Globus pallidus (tissue), 1 donor: ENCODE measurements at places on chromosomes 4 and X.

DNA sequence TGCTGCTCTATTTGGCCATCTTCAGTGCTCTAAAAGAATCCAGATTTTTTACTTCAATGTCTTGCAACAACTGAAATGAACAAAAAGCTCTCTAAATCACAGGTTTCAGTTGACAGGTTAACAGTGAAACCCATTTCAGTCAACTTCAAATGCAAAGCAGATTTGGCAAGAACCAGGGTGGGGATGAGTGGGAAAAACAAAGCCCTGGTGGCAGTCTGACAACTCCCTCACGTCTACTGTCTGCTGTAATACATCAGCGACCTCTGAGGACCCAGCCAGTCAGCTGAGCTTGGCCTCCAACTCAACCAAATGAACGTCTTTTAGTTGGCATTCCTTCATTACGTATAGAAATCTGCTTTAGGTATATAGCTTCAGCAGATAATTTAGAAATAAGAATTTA is 95.8 kb downstream of the COL25A1 start:
- no peak for DNase-seq

DNA sequence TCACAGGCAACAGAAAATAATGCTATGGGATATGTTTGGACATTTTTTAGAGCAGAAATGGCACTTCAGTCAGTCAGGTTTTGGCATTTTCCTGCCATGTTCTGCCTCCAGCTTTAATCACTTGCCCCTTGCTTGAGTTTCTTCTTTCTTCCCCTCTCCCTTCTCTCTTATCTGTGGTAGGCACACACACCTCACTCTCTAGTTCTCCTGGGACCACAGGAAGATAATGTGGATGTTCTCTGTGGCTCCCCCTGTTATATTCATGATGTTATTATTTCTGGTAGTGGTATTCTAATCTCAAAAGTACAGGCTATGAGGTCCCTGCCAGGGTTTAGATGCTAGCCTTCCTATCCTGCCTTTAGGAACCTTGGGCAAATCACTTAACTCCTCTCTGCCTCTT is 5.2 kb downstream of the HADH start:
- no peak for DNase-seq

DNA sequence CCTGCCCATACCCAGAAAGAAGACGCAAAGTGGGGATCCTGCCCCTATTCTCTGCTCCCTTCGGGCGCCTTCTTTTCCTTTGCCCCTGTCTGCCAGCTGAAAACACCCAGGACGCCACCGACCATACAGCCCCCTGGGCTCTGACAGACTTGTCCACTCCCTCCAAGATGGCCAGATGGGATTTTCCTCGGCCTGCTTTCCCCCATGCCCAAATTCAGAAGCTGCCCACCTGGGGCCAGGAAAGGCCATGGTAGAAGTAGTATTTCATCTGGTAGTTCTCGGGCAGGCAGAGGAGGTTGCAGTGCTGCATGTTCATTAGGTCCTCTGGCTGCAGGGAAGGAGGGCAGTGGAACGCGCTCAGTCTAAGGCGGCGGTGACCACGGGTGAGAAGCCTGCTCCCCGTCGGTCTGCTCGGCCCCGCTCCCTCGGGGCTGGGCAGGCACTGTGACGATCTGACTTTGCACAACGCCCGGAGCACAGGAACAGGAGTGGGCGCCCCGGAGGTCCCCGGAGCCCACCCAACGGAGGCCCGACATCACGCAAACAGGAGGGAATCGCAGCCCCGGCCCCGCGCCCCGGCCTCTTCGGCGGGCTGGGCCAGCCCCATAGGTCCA is 582 bp downstream of the NAA10 start:
- DNase-seq: no peak

DNA sequence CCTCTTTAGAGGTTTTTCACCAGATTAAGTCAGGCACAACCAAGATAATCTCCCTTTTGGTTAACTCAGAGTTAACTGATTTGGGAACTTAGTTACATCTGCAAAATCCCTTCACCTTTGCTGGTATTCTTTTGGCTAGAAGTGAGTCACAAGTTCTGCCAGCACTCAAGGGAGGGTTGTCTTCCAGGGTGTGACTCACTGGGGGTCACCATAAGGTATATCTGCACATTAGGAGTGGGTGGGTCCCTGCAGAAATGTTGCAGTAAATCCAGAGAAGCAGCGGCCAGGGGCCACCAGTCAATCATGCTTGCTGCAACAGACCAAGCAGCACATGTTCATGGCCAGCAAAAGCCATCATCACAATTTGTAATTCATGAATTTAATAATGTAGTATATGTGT is 59.8 kb upstream of the MAML3 start:
- DNase-seq: no peak

- no peak for DNase-seq
These were observed 177.7 kb downstream of the ZNF674 start for GRCh38 chrX:46367491-46367890.

GRCh38 chrX:118383120-118383519 is 37.2 kb downstream of the WDR44 start:
- no peak for DNase-seq

- DNase-seq: no peak
These were observed 216.1 kb upstream of the PSAPL1 start for GRCh38 chr4:7650606-7651385.

GRCh38 chr4:89298788-89299152 is 8.8 kb downstream of the GPRIN3 start:
- DNase-seq: no peak

DNA sequence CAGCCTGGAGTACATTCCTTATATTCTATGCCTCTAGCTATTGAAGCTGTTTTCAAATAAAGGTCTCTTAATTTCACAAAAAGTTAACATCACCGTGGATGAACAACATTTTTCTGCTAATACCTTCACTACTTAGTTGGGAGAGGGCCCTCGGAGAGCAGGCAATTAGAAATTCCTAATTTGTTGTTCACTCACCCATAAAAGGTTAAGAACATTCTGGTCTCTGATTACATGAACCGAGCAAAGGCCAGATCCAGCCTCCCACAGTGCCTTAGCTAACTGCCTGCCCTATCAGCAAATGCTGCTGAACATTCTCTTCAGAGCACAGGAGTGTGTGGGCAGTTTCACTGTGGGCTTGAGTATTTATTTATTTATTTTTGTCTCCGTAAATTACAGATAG is 36.0 kb upstream of the TTC29 start:
- no peak for DNase-seq

GRCh38 chr4:21835712-21836111 is 112.9 kb downstream of the KCNIP4 start:
- no peak for DNase-seq

GRCh38 chrX:107493141-107493540 is 43.7 kb downstream of the FRMPD3 start:
- DNase-seq: no peak

GRCh38 chrX:136025091-136025490 is 39.9 kb downstream of the SLC9A6 start:
- DNase-seq: no peak

GRCh38 chrX:23989689-23990088 is 37.3 kb downstream of the KLHL15 start:
- DNase-seq: no peak

- no peak for DNase-seq
These were observed 20.8 kb upstream of the FREM3 start for GRCh38 chr4:143721317-143721716.
